ENCODE measurements at places on chromosomes 4 and X.

- H3K4me1 ChIP-seq, result no peaks in the 10 kb centered on the region
- H3K27me3 ChIP-seq, result no peaks in the 10 kb centered on the region
- H3K4me3 ChIP-seq, result no peak overlapping the region
Observed at GRCh38 chr4:27921231-27921630, 1060.6 kb downstream of the STIM2 start.

- H3K36me3 ChIP-seq, result no peaks in the 10 kb centered on the region
- peaks cover 25% of the 10 kb centered on the region for H3K4me1 ChIP-seq
- H3K27ac ChIP-seq, result peak overlapping the region; percentile 18
- no peak overlapping the region for H3K4me3 ChIP-seq
- DNase-seq, result no peak
Observed at GRCh38 chr4:144178414-144178813, 37.9 kb upstream of the GYPA start.

DNA sequence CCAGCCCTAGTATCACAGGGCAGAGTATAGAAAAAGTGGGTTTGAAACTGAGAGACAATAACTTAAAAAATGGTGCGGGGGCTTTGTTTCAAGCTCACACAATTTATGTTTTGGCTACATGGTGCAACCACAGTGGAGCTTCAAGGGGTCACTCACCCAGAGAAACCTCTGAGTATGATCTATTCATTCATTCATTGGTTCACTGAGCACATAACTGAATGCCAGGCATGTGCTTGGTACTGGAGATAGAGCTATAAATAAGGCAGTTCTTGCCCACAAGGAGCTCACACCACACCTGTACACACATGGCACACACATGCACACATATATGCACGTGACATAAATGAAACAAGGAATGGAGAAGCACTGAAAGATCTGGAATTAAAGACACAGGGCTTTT lies 171.4 kb downstream of the NHS start:
- H3K4me3 ChIP-seq, result no peak overlapping the region
- no peak for DNase-seq
- H3K36me3 ChIP-seq, result no peaks in the 10 kb centered on the region
- H3K4me1 ChIP-seq, result no peaks in the 10 kb centered on the region

DNA sequence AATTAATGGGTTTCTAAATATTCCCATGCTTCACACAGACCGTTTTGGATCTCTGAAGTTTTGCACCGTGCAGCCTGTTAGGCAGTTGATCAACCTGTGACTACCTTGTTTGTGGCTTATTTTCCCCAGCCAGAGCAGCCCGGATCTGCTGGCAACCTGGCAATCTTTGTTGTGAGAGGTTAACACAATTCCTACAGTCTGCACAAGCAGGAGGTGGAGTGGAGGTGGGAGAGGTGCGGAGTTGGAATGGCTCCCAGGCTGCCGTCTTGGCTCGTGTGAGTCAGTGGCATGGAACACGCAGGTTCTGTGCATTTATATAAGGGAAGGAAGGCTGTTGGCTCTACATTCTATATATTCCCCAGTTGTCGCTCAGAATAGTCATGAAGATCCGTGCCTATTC lies 70.9 kb upstream of the STOX2 start:
- no peaks in the 10 kb centered on the region for H3K4me1 ChIP-seq
- no peaks in the 10 kb centered on the region for H3K27me3 ChIP-seq
- no peak for DNase-seq
- no peak overlapping the region for H3K4me3 ChIP-seq
- H3K36me3 ChIP-seq, result no peaks in the 10 kb centered on the region
- H3K27ac ChIP-seq, result no peak overlapping the region

GRCh38 chrX:88135735-88136134 lies 611.3 kb upstream of the CPXCR1 start:
- H3K27me3 ChIP-seq, result no peaks in the 10 kb centered on the region
- H3K36me3 ChIP-seq, result no peaks in the 10 kb centered on the region
- H3K4me3 ChIP-seq, result no peak overlapping the region
- peaks cover 6% of the 10 kb centered on the region for H3K4me1 ChIP-seq

- H3K27me3 ChIP-seq, result no peaks in the 10 kb centered on the region
- no peak overlapping the region for H3K4me3 ChIP-seq
- H3K36me3 ChIP-seq, result no peaks in the 10 kb centered on the region
- peaks cover 47% of the 10 kb centered on the region for H3K4me1 ChIP-seq
- H3K27ac ChIP-seq, result no peak overlapping the region
Observed at GRCh38 chr4:6938237-6938636, 28.6 kb downstream of the TBC1D14 start.

GRCh38 chr4:8769645-8770517 lies 101.8 kb downstream of the HMX1 start:
- H3K27me3 ChIP-seq, result no peaks in the 10 kb centered on the region
- H3K36me3 ChIP-seq, result no peaks in the 10 kb centered on the region
- H3K27ac ChIP-seq, result no peak overlapping the region
- no peak overlapping the region for H3K4me3 ChIP-seq
- H3K4me1 ChIP-seq, result no peaks in the 10 kb centered on the region
- no peak for DNase-seq

GRCh38 chrX:72097098-72097497 lies 34.6 kb downstream of the RTL5 start:
- DNase-seq, result no peak
- H3K27me3 ChIP-seq, result no peaks in the 10 kb centered on the region
- H3K36me3 ChIP-seq, result no peaks in the 10 kb centered on the region
- no peak overlapping the region for H3K4me3 ChIP-seq
- no peaks in the 10 kb centered on the region for H3K4me1 ChIP-seq

- no peak overlapping the region for H3K4me3 ChIP-seq
- peak overlapping the region; percentile 13 for H3K27ac ChIP-seq
- H3K36me3 ChIP-seq, result no peaks in the 10 kb centered on the region
Observed at GRCh38 chr4:52234561-52235440, 183.7 kb downstream of the SPATA18 start.

DNA sequence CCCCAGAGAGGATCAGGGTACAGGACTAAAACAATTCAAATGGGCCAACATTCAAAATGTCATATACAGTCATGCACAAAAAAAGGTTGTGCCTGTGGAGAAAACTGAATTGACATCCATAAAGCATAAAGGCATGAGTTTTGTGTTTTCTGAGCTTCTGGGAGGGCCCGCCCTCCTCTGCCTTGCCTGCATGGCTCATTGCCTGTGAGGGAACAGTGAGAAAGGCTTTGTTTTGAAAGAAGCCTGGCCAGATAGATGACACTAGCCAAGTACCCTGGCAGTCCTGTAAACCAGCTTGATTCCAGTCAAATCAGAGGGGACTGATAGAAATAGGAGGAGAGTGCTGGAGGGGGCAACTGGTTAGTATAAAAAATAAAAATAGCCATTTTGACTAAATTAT lies 194.3 kb downstream of the KIT start:
- H3K36me3 ChIP-seq, result no peaks in the 10 kb centered on the region
- DNase-seq, result no peak
- no peaks in the 10 kb centered on the region for H3K4me1 ChIP-seq

DNA sequence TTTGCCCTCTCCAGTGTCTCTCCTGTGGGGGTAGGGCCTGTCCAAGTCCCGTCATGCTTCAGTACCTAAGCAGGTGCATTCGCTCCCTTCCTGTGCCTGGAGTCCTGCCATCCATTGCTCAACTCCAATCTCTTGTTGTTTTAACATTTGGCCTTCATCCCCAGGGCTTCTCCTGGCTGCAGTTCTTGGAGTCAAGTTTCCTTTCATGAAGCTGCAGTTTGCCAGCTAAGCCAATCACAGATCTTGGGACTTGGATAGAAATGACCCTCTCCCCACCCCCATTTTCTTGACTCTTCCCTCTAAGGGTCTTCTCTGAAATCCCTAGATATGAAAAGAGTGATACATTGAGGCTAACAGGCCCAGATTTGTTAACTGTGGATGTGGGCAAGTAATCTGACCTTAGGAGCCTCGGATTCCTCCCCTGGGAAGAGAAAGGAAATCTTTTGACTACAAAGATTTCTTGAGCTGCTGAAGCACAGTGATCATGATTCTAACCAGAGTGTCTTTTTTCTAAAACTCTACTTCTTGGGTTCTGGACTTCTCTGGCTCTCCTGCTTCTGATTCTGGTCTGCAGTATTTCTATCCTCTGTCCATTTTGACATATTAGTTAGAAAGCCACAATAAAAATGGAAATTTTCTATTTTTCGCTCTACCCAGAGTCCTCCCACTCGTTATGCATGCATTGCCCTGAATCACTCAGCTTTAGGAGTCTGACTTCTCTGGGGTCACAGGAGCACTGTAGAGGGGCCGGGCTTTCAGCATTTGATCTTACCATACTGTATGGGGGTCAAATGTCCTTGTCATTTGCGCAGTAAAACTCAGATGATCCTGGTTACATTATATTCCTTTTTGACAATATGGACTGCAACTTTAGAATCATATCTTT lies 61.0 kb downstream of the CHRNA9 start:
- peaks cover 8% of the 10 kb centered on the region for H3K4me1 ChIP-seq
- peak; percentile 37 for DNase-seq
- H3K36me3 ChIP-seq, result no peaks in the 10 kb centered on the region

DNA sequence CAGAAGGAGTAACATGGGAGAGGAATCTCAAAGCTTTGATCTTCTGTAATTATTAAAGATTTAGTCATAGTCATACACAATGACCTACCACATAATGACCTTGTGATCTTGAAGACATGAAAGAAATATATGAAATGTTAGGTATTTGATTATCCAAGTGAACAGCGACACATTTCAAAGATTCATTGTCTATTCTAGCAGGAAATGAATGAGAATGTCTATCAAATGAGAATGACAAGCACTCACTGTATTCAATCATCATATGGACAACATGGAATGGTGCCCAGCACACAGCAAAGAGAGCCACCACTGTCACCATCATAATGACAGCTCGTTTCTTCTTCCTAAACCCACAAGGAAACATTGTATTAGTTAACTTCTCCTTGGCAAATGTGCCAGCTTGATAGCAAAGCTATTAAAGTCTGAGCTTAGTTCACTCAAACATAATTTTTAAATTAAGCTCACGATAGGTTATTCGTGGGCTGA lies 50.6 kb downstream of the QRFPR start:
- H3K4me3 ChIP-seq, result no peak overlapping the region
- H3K27me3 ChIP-seq, result no peaks in the 10 kb centered on the region
- H3K36me3 ChIP-seq, result no peaks in the 10 kb centered on the region
- DNase-seq, result no peak
- no peak overlapping the region for H3K27ac ChIP-seq

GRCh38 chr4:152643153-152644035 lies 36.4 kb downstream of the TMEM154 start:
- H3K4me1 ChIP-seq, result no peaks in the 10 kb centered on the region
- no peak overlapping the region for H3K4me3 ChIP-seq
- no peak for DNase-seq
- no peaks in the 10 kb centered on the region for H3K36me3 ChIP-seq
- no peak overlapping the region for H3K27ac ChIP-seq

- no peaks in the 10 kb centered on the region for H3K36me3 ChIP-seq
- H3K4me1 ChIP-seq, result peaks cover 5% of the 10 kb centered on the region
- DNase-seq, result no peak
- H3K4me3 ChIP-seq, result no peak overlapping the region
- no peak overlapping the region for H3K27ac ChIP-seq
Observed at GRCh38 chr4:156870131-156870530, 101.5 kb downstream of the PDGFC start.

DNA sequence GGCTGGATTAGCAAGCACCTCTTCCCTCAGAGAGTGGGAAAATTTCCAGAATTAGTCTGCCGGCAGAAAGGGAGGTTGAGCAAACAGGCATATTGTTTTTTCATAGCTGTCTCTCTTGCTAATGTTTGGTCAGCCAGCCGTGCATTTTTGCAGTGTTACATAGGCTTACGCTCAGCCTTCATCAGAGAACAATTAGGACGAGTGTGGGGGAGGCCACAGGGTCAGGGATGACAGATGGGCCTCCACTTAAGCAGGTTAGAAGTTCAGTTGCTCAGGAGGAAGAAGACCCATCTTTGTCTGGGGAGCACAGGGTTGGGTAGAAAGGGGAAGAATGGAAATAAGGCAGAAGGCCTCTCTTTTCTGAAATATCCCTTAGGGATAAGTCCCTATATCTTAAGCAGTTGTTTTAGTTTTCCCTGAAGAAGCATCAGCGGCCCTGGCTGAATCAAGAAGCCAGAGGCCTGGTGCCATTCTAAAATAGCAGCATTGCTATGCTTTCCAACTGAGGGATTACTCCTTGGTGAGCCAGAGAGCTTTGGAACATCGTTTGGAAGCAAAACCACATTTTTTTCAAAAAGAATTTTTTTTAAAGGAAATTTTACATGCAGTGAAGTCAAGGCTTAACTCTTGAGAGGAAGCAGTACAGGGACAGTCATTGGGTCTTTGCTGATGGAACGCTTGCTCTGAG lies 118.8 kb downstream of the SMIM20 start:
- H3K27me3 ChIP-seq, result no peaks in the 10 kb centered on the region
- H3K27ac ChIP-seq, result peak overlapping the region; percentile 79
- no peak overlapping the region for H3K4me3 ChIP-seq

GRCh38 chrX:101602077-101602476 lies 15.7 kb downstream of the ARMCX6 start:
- no peaks in the 10 kb centered on the region for H3K4me1 ChIP-seq
- H3K36me3 ChIP-seq, result no peaks in the 10 kb centered on the region
- no peak for DNase-seq
- peak overlapping the region; percentile 40 for H3K27ac ChIP-seq

DNA sequence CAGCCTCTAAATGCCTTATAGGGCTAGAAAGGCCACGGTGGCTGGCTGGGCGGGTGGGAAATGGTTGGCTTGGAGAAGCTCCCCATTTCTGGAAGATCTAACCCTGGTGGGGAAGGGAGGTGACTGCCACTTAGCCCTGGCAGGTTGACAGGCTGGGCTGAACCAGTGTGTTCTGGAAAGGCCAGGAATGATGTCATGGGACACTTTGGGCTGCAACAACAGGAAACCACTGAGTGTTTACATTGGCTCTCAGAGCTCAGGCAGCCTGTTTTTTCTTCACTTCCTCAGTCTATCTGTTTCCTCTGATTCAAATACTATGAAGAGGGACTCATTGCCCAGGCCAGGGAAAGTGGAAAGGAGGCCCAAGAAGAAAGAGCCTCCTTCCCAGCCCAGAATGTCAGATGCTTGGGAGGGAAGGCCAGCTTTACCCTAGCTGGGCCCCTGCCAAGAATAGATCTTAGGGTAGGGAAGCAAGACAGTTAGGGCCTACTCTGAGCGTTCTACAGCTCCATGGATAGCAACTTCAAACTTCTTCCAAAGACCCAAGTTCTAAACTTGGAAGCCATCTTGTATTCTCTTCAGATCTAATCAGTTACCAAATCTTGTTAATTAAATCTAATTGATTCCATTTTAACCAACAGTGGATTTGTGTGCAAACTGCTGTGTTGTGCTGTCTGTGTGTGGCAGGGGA lies 65.8 kb upstream of the MSN start:
- no peaks in the 10 kb centered on the region for H3K27me3 ChIP-seq
- H3K27ac ChIP-seq, result peak overlapping the region; percentile 27
- H3K36me3 ChIP-seq, result no peaks in the 10 kb centered on the region
- no peaks in the 10 kb centered on the region for H3K4me1 ChIP-seq
- H3K4me3 ChIP-seq, result no peak overlapping the region
- peak; percentile 34 for DNase-seq

DNA sequence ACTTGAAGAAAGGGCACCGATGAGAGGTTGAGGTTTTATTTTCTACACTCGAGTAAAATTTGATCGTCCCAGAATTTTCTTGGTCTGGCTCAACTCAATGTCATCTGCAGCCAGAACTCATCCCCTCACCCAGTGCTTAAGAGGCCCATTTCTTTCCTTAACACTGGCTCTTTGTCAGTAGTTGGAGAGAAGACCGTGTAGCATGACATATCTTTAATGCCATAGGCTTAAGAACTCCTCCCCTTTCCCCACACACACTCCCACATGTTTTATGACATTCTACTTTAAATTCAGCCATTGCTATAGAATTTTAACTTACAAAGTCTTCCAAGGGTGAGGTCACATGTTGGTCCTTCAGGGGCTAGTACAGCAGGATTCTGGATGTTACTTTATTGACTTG lies 44.2 kb upstream of the ZNF827 start:
- no peaks in the 10 kb centered on the region for H3K27me3 ChIP-seq
- H3K4me1 ChIP-seq, result no peaks in the 10 kb centered on the region
- no peaks in the 10 kb centered on the region for H3K36me3 ChIP-seq
- no peak for DNase-seq

- no peak overlapping the region for H3K4me3 ChIP-seq
- H3K4me1 ChIP-seq, result no peaks in the 10 kb centered on the region
- DNase-seq, result no peak
- H3K27me3 ChIP-seq, result no peaks in the 10 kb centered on the region
Observed at GRCh38 chr4:106981431-106981830, 54.7 kb downstream of the DKK2 start.
